RPMI7951 (cell line): ENCODE measurements at places on chromosomes 5 and 9.

GRCh38 chr9:89497257-89497963, 503 bp downstream of the SEMA4D start:
- DNase-seq = no peak

DNA sequence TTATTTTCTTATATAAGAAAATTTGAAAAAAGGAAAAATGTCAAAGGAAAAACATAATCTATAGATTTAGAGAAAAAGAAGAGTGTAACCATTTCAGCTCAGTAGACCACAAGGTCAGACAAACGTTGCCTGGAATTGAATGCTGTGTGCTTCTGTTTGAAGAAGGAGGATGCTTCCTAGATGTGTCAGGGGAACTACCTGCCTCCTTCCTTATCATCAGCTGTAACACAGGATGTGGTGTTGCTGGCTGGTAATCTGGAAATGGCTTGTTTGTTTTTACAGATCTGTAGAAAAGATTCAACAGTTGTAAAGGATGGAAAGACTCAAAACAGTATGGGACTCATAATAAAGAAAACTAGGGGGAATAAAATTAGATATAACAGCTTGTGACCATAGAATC, 160.7 kb upstream of the MEF2C start:
- peak; percentile 49 for DNase-seq

GRCh38 chr5:159909126-159909525, 7.2 kb upstream of the ADRA1B start:
- no peak for DNase-seq

GRCh38 chr9:92035687-92036410, 79.4 kb downstream of the SPTLC1 start:
- no peak for DNase-seq

DNA sequence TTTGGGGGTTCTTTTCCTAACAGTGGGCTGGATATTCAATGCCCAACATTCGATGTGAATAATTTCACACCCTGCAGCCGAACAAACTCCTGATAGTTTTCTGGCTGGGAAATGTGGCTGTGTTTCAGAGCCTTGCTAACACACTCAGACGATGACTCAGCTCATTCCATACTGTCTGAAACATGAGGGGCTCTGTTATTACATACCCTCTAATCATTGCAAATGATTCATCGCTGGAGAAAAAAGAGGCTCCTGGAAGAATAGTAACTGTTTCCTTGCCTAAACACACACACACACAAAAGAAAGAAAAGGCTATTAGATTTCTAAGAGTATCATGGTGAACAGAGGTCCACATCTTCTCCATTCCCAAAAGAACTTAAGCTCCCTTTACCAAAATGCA, 75.8 kb downstream of the OXCT1 start:
- peak; percentile 83 for DNase-seq

DNA sequence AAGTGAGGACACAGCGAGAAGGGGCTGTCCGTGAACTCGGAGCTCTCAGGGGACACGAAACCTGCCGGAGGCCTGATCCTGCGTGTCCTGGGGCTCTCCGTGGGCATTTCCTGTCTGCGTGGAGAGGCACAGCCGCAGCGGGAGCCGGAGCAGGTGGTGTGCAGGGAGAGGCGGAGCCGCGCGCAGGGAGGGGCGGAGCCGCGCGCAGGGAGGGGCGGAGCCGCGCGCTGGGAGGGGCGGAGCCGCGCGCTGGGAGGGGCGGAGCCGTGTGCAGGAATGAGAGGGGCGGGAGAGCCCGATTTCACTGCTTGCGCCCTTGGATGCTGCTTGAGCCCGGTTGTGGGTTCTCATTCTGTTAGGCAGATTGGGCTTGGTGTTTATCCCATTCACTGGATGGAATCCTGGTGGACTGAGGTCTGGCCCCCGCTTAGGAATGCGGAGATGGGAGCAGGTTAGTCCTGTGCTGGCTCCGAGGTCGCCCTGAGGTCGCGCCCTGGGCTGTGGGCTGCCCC, 26.7 kb downstream of the NDUFS6 start:
- no peak for DNase-seq

DNA sequence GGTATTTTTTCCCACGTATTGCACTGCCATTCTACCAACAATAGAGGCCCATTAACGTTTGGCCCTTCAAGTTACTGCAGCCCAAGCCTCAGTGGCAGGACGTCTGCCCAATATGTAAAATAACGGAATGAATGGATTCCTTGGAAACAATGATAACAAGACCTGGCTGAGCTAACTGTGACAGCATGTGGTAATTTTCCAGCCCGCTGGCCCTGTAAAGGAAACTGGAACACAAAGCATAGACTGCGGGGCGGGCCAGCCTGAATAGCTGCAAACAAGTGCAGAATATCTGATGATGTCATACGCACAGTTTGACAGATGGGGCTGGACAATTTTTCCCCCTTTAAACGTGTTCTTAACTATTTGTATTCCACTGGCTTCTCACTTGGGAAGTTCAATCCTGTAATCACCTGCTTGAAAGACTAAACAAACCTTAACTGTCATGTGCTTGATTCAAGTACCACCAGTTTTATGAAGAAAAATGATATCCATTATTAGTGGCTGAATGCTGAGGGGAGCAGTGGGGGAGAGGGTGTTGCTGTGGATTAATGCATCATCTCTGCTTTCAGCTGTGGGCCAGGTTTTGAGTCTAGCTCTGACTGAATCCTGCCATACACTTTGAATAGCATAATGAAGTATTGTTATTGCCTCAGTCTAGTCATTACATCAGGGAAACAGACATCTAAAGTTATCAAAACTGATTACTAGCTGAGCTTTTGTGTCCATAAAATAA, 323.9 kb downstream of the TMEM161B start:
- DNase-seq = no peak

DNA sequence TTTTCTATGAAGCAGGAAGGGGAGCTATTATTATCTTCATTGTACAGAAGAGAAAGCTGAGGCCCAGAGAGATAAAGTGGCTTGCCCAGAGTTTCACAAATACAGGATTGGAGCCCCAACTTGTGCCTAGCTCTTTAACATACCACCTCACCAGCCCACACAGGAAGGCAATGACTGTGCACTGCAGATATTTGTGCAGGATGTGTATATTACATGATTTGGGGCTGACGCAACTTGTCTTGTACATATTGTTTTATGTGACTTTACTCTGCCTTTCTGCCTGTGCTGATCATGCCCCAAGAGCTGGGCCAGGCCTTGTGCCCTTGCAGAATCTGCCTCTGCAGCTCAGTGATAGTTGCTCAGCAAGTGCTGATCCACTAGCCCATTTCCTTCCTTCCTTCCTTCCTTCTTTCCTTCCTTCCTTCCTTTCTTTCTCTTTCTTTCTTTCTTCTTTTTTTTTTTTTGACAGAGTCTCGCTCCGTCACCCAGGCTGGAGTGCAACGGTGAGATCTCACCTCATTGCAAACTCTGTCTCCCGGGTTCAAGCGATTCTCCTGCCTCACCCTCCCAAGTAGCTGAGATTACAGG, 106.6 kb upstream of the TBCA start:
- DNase-seq = peak; percentile 31

DNA sequence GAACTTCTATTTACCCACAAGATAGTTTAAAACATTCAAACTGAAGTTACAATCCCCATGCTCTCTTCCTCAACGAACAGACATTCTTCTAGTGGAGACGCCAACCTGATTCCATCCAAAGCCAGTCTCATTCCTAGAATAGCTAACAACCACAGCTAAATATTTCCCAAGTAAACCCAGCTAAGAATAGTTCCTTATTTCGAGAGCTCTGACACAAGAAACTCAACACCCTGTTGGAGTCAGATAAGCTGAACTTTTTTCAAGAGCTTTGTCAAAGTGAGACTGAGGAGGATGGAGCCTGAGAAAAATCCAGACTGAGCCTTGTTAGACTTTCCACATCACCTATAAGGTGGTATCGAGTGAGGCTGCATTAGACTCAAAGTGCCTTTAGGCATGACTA, 56.7 kb upstream of the RPS23 start:
- peak; percentile 83 for DNase-seq

DNA sequence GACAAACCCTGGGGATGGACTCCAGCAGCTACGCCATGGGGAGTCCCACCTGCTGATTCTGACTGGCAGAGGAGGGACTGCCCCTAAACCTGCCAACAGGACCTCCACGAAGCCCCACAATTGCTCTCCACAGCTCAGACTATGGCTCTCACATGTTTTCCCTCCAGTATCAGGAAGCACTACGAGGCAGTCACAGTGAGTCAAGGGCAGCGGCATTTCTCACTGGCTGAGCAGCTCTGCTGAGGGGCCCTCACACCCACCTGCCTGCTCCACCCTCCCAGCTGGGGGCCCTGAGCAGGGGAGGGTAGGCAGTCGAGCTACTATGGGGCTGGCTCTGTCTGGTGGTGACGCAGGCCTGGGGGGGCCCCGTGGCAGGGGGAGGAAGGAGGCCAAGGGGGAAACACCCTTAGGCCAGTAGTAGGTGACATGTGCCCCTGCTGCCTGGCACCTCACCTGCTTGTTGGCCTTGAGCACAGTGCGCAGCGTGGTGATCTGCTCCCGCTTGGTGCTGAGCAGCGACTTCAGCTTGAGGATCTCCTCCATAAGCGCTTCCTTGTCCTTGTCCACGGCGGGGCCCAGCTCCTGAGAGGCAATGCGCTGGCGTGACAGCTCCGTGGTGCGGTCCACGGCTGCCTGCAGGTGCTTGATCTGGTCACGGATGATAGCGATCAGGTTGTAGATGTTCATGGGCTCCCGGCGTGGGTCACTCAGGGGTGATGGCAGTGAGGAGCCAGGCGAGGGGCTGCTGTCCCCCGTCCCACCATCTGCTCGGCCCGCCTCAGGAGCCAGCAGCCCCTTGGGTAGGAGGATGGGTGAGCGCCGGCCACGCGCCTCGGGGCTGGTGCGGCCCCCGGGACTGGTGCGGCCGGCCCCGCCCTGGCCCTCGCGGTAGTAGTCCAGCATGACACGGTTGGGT, 46.3 kb downstream of the BICD2 start:
- DNase-seq = no peak

DNA sequence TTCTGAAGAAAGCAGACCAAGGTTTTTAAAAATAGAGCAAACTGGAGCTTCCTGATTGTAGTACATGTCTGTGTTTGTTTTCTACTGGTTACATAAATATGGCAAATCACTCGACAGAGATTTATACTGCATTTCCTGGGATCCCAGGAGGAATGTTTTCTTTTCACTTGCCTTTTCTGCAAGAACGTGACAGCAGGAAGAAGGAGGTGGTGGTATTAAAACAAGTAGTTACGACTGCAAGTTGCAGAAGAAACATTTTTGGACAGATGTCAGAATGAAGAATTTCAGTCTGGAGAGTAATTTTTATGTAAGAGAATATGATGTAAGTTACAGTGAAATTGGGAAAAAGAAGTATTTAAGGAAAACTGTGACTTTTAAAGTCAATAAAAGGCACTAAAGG, 253.7 kb upstream of the NFIL3 start:
- DNase-seq = no peak

DNA sequence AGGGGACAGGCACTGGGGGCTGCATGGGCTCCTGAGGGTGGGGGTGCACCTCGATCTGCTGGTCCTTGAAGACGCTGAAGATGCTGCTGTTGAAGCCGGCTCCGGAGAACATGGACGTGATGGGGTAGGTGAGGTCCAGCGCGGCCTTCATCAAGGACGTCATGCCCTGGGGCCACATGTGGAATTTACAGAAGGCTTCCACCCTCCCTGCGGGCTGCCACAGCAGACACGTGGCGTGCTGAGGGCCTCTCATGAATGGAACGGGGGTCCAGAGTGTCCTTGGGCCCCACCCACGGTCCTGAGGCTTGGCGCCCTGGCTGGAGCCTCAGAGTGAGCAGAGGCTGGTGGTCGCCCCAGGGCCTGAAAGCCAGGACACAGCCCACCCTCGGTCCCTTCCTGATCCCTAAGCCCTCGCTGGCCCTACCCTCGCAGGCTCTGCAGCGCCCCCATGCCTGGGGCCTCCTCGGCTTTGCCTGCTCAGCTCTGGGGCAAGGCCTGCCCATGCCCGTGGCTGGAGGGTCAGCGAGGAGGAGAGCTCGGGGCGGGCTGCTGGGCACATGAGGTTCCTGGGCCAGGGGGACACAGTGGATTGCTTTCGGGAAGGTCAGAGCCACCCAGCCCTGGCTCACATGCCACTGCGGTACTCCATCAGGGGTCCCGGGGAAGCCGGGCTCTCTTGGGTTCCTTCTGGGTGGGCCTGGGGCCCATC, 5.3 kb upstream of the NSMF start:
- no peak for DNase-seq

GRCh38 chr5:5231576-5231975, 91.4 kb downstream of the ADAMTS16 start:
- DNase-seq = peak; percentile 15

DNA sequence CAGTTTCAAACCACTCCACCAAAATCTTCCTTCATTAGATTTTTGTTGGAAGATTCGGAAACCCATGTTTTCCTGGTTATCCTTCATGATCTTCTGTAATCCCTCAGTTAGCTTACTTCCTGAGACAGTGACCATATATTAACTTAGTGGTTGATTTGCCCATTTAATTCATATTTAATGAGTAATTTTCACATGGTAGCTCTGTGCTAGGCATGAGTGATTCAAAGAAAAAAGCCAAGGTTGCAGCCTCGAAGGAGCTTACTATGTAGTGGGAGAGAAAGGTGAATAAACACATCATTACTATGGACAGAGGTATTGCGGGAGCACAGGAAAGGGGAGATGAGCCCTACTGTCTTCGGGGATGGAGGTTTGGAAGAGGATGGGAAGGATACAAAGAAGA, 158.5 kb downstream of the TLE1 start:
- DNase-seq = no peak

DNA sequence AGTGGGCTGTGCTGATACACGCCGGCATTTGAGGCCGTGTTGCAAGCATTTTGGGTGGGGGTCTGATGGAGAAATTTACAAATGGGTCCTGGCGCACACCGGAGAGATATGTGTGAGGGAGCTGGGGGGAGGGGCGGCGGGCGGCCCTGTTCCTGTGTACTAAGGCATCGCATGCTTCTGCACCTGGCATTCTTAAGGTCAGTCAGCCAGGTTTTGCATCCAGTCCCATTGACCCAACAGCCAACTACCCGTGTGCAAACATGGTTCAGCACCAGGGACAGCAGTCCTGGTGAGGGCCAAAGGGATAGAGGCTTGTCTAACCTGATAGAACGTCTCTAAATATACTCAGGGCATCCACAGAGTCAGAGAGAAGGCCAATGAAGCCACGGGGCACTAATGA, 839 bp downstream of the GABRG2 start:
- DNase-seq = peak; percentile 2

DNA sequence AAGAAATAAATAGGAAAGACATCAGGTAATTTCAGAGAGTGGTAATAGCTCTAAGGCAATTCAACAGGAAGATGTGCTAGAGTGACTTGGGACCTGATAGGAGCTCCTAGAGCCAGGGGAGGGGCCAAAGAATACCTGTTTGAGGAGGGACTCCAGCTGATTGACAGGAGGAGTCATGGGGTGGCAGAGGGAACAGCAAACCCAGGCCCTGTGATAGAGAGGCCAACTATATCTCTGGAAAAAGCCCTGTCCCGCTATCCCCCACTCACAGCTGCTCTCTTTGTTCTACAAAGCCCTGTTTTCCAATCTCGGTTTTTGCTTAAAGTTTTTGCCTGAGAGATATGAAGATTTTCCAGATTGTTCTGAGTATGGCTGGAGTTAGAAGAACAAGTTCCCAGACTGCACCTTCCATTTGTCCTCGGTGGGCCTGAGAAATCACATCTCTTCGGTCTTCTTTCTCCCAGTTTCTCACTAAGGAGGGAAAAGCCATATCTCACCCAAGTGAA, 9.0 kb upstream of the NSD1 start:
- no peak for DNase-seq

GRCh38 chr5:37034955-37035354, 158.4 kb downstream of the NIPBL start:
- DNase-seq = no peak
